ENCODE measurements at places on chromosomes 13 and 19.

DNA sequence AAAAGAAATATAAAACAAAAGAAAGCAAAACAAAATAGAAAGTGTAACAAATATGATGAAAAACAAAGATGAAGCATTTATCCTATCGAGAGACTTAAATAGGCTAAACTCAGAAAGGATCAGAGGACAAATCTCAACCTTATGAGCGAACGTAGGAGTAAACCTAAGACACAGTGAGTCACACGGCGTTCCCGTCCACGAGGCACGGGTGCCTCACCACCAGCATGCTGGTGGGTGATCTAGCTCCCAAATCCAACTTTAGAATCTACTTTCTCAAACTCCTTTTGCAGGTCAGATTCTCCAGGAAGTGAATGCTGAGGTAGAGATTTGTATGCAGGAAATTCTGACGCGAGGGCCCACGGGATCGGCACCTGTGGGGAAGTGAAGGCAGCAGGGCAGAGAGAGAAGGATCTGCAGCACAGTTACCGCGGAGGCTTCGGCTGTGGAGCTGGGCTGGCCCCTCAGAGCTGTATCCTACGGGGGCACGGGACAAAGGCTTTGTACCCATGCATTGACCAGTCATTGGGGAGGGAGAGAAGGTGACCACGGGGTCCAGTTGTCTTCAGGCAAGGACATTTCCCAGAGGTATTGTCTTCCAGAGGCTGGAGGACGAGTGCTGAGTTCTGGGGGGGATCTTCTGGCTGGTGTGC, 7.5 kb upstream of the MIER2 start:
- DNase-seq, result no peak

DNA sequence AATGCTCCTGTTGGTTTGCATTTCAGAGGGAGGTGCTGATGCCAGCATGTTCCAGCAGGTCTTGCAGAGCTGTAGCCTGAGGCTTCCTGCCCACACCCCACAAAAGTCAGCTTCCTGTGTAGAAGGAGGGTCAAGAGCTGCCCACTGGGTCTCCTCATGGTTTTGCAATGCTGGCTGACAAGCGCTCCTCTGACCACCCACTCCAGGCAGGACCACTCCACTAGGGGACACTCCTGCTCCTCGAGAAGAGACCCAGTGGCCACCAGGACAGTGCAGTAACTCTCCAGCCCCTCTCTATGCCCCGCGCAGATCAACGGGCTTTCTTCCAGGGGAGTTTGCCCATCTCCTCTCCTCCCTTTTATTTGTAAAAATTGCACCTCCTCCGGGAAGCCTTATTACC, 72.9 kb upstream of the UQCRFS1 start:
- DNase-seq, result no peak

- DNase-seq, result no peak
Observed at GRCh38 chr13:20686863-20687579, 16.5 kb upstream of the IL17D start.

GRCh38 chr19:12272980-12273901, 21.4 kb downstream of the ZNF44 start:
- no peak for DNase-seq

- no peak for DNase-seq
Observed at GRCh38 chr13:28044608-28045007, 55.8 kb downstream of the FLT3 start.

GRCh38 chr13:83350569-83350968, 531.7 kb downstream of the SLITRK1 start:
- DNase-seq, result no peak

DNA sequence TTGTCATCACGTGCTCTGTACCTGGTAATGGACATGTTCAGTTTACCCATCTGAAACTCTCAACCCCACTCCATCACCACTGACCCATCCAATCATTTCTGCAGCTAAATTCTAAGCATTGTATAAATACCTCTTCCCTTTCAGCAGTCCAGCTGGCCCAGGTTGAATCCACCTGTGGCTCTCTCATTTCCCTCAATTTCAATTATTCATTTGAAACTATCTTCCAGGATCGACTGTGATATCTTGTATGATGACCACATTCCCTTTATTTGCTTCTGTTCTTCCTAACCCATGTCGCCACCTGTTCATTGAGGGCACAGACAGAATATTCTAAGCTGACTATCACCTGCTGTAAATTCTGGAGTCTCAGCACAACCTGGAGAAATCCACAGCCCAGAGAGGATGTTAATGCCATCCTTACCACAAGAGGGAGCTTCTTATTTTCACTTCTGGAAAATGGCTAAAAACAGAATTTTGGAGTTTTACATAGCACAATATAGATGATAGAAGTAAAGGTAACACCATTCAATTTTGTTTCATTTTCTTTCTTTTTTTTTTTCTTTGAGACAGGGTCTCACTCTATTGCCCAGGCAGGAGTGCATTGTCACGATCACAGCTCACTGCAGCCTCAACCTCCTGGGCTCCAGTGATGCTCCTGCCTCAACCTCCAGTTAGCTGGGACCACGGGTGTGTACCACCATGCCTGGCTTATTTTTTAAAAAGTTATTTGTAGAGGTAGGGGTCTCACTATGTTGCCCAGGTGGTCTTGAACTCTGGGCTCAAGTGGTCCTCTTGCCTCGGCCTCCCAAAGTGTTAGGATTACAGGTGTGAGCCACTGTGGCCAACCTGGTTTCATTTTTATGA, 38.6 kb downstream of the ZNF823 start:
- DNase-seq, result no peak

GRCh38 chr13:113129480-113129879, 6.9 kb downstream of the F10 start:
- no peak for DNase-seq

DNA sequence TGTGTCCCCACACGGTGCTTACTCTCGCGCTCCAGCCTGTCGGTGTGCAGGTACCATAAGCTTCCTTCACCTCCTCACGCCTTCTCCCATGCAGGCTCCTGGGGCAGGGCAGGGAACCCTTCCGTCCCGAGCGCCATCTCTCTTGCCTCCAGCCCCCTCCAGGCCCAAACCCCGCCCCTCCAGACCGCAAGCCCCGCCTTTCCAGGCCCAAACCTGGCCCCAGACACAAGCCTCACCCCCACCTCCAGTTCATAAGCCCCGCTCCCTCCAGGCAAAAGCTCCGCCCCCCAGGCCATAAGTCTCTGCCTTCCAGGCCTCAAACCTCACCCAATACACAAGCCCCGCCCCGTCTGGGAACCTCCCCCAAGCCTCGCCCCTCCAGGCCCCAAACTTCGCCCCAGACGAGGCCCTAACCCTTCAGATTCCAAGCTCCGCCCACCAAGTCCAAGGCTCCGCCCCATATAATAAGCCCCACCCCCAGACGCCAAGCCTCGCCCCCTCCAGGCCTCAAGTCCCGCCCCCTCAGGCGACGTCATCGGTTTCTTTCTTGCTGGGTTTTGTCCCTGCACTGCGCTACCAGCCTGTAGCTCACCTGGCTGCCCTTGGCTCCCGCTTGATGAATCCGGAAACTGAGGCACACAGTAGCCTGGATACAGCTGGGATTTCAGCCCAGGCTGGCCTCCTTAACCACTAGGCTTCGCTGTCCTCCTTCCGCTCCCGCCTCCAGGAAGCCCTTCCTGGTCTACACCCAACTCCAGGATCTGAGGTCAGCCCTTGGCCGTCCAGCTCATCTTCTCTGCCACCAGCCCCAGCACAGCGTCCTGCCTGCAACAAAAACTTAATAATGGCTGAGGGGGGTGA, 16.1 kb downstream of the MKNK2 start:
- no peak for DNase-seq

DNA sequence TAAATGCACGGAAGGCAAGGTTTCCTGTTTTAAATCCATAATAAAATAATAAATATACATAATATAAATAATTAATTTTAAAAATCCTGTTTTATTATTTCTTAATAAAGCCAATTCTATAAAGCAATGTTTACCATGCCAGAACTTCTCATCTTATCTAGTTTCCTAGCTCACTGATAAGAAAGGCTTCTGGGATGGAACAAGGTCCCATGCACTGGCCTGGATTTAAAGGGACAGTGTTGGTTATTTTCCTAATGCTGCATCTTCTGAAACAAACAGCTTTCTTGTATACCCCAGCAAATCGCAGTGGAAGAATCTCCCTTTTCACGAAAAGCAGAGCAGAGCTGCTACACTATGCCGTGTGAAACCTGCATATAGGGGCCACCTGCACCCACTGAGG, 68.8 kb downstream of the LNX2 start:
- DNase-seq, result no peak

- DNase-seq, result no peak
Observed at GRCh38 chr13:42807241-42807640, 25.9 kb downstream of the FAM216B start.

- no peak for DNase-seq
Observed at GRCh38 chr13:33284916-33285315, 639 bp downstream of the STARD13 start.

GRCh38 chr19:42279155-42279901, 10.3 kb downstream of the CIC start:
- no peak for DNase-seq

DNA sequence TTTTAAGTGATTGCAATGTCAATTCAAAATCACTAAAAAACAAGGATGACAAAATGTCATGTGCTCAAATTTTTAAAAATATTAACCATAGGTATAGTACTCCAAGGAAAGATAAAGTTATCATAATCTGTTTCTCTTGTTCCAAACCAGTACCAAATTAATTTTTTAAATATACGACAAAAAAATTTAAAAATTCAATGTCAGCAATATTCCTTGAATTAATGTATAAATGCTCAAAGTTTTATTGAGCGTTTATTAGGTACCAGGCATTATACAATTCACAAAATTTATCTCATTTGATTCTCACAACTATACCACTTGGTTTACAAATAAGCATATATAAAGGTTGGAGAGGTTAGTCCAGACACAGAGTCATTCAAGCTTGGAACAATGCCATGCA, 64.7 kb downstream of the MYCBP2 start:
- no peak for DNase-seq

GRCh38 chr13:54144828-54145227, 1116.2 kb downstream of the OLFM4 start:
- no peak for DNase-seq

DNA sequence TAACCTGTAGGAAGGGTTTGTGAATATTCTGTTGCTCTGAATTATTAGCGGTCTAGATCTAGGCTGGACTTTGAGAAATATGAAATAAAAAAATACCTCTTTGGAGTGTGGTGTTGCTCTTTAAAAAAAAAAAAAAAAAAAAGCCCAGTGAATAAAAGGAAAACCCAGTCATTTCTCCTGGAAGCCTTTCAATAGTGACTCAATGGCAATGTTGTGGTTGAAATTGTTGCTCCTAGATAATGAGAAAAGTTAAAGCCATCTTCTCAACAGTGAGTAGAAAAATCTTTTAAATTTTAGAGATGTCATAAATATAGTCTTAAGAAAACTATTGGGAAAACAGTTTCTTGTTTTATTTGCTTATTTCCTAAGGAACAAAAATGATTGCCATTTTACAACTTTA, 135.3 kb downstream of the RFC3 start:
- no peak for DNase-seq

DNA sequence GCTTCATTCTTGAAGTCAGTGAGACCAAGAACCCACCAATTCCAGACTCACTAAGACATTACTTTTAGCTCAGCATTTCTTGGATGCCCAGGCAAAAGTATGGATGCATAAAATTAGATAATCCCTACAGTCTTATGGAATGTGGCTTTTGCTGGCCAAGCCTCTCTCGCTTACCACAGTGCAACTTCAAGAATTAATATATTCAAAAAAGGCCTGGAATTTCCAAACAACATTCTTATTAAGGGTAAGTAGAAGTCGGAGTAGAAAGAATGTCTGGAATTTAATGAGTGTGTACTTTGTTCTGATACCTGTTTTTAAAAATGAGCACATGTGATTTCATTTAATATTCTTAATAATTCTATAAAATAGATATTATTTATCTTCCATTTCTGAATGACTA, 302.4 kb upstream of the TMTC4 start:
- DNase-seq, result no peak

DNA sequence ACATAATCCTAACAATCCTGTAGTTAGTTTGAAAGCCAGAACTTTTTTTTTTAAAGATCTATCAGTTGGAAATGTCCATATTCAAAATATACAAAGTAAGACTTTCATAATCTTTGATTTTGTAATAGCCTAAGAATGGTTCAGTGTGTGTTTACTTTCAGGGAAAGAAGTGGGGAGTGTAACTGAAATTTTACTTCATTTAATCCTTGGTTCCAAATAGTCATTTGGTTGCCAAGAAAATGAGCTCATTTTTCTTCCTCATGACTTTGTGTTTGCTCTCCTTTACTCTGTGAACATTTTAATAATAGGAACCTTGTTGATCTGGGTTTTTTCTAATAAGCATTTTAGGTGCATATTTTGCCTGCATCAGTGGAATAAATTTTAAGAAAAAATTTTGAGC, 278.8 kb downstream of the SLITRK6 start:
- no peak for DNase-seq

DNA sequence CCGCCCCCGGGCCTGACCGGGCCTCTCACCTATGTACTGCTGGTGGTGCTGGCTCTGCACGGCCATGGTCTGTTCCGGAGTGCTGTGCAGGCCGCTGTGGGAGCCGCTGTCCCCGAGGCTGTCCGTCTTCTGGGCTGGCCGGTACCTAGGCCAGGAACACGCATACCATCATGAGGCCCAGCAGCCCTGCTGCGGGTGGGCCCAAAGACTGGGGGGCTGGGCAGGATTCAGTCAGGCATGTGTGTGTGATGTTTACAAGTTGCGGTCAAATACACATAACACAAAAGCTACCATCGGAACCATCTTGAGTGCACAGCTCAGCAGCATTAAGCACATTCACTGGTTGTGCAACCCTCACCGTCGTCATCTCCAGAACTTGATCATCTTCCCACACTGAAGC, 32.2 kb upstream of the RANBP3 start:
- no peak for DNase-seq

GRCh38 chr13:110128546-110128945, 178.4 kb downstream of the COL4A1 start:
- no peak for DNase-seq

- DNase-seq, result no peak
Observed at GRCh38 chr19:13920524-13920923, 14.5 kb downstream of the CC2D1A start.

DNA sequence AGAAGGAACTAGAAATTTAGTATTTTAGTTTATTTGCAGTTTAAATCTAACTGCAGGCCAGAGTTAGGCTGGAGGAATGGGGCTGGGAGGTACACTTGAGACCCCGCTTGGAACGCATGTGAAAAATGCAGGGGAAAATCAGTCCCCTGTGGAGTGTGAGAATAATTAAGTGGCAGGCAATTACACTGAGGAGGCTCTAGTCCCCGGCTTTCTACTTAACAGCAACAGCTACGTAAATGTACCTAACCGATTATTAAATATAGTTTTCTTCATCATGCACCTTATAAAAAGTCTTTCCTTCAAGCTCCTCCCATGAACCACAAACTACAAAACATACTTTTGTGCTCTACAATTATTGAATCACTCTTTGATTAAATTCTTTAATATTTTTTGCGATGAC, 804 bp downstream of the ZNF708 start:
- DNase-seq, result no peak

DNA sequence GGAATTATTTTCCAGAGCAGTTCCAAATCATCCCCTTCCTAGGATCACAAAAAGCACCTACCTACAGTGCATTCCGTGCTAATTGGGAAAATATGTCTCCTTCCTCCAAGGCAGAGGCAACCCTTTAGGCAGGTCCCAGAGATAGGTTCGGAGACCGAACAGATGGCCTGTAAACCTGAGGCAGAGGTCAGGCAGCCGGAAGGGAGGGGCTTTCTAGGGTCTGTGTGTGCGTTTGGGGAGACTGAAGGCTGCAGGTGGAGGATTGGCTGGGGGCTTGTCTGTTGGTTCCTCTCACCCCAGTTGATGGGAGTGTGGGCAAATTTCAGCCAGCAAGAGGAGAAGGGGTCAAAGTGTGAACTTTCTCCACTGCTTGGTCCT, 7.1 kb downstream of the KCNN4 start:
- no peak for DNase-seq

GRCh38 chr19:21482863-21483276, 22.5 kb upstream of the ZNF429 start:
- no peak for DNase-seq

Data from DMS79 (cell line).